ENCODE measurements at places on chromosomes 16 and 17.

- DNase-seq: no peak
Observed at GRCh38 chr16:90009172-90009899, 9.9 kb downstream of the DBNDD1 start.

DNA sequence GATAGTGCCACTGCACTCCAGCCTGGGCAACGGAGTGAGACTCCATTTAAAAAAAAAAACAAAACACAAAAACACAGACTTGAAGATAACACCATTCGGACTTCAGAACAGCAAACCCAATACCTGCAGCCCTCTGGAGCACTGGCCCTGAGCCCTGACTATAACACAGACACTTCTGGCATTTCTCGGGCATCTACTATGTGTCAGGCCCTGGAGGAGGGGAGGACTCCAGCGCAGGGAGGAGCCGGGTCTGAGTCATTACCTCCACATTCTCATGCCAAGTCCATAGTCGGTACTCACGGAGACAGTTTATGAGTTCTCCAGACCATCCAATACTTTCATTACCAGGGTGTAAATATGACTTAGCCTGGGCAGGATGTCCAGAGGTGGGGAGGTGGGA is 48.8 kb downstream of the PITPNM3 start:
- no peak for DNase-seq

DNA sequence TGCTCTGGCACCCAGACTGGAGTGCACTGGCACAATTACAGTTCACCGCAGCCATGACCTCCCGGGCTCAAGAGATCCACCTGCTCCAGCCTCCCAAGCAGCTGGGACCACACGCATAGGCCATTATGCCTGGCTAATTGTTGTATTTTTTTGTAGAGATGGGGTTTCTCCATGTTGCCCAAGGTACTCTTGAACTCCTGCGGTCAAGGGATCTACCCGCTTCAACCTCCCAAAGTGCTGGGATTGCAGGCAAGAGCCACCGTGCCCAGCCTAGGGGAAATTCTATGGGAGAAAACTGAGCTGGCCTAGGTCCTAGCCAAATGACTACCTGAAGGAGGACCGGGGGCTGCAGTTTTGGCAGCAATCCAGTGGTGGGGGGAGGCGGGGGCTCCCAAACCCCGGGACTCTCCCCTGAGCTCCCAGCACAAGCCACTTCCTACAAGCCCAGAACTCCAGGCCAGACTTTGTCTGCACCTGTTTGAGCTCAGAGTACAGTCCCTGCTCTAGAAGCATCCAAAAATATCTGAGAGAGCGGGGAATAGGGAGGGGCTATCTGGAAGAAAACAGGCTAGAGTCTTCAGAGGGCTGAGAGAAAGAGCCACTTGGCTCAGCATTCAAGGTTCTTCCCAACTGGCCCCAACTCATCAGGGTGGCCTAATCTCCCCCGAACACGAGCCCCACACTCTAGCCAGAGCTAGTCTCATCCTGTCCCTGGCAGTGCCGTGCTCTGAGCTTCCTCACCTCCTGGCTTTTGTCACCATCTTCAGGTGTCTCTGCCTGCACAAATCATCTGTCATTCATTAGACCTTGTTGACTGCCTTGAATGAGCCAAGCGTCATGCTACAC is 9.1 kb downstream of the SRL start:
- DNase-seq: no peak

DNA sequence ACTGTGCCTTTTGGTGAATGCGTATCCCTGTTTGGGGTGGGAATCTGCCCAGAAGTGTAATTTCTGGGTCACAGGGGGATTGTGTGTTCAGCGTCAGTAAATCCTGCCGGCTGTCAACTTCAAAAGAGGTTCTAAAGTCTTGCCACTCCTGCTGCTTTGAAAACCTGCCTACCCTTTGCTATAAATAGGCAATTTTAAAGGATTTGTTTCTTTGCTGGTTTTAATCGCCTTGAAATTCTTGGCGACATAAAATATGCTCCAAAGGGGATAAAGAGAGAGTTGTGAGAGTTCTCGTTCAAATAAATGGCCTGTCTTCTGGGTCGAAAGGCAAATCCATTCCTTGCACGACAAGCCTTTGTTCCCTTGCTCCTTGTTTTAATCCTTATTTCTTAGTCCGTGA is 143.4 kb downstream of the IRF8 start:
- DNase-seq: no peak
